ENCODE measurements at places on chromosomes 11 and 22.

DNA sequence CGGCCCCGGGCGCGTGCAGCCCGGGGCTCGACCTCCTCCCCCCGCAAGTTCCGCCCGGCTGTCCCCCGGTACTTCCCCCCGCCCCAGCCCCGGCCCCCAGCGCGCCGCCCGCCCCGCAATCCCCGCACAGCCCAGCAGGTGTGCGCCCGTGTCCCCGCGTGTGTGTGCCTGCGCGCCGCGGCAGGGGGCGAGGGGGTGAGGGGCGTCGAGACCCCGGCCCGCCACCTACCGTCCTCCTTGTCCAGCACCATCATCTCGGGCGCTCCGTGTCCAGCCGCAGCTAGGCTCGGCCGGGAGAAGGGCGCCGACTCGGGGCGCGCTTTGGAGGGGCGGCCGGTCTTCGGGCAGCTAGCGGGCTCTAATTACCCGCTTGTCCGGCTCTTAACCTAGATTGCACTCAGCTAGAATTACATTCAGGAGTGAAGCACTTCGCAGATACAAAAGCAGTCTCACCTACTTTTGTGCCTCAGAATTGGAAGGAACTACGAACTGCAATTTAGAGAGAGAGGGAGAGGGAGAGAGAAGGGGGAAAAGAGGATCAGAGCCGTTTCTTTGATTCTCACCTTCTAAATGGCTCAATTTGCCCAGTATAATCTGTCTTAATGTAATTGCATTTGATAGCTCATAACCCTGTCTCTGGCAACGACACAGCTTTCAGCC is 439 bp downstream of the LMO1 start:
- DNase-seq: peak; percentile 23

- no peak for DNase-seq
Measured at GRCh38 chr11:42528471-42528870, 783.3 kb upstream of the API5 start.

- peak; percentile 48 for DNase-seq
Measured at GRCh38 chr11:35141571-35141971, 2.6 kb downstream of the CD44 start.

DNA sequence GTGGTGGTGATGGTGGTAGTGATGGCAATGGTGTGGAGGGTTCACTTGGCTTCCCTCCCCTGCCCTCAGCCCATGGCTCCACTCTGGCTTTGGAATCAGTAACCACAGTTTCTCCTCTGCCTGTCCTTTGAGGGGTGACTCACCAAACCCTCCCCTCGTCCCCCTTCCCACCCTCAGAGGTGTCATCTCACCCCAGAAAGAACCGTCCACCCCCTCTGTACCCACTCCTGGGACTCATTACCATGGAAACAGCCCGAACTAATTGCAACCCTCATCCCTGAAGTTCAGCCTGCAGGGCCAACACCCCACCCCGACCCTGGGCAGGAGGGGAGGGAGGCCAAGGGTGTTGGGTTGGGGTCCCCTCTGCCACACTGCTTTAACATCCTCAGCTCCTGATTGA is 26.6 kb downstream of the PHLDB1 start:
- no peak for DNase-seq

DNA sequence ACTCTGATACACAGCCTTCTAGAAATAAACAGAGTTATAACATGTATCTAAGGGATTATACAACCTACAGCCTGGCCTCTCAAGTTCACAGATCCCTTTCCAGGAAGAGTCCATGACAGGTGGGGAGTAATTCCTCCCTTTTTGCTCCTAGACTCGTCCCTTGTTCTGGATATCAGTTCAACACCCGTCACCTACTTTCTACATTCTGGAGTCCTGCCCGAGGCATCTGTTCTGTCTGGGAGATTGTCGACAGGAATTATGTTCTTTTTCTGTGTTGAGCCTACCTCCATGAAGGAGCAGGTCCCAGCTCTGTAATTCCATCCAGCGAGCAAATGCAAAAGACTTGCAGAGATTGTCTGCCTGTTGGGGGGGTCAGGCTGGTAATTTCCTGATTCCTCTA is 224.6 kb upstream of the NTM start:
- no peak for DNase-seq

DNA sequence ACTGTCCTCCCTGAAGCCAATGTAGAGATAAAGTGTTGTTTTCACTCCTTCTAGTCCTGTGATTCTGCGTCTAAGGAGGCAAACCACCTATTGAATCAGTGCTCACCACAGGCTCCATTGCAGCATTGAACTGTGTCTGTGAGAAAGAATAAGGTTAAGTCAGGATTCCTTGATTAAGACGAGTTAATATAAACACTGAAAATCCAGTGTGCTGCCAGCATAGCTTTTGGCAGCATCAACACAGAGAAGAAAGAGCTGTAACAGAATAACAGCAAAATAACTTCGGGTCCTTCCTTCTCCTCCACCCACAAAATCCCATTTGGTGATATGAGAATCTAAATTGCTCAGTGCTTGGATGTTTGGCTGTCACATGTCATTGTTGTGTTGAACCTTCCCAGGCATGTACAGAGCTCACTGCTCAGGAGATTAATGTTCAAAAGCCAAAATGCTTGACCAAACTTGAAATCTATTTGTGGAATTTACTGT is 185.2 kb upstream of the DDI1 start:
- no peak for DNase-seq

DNA sequence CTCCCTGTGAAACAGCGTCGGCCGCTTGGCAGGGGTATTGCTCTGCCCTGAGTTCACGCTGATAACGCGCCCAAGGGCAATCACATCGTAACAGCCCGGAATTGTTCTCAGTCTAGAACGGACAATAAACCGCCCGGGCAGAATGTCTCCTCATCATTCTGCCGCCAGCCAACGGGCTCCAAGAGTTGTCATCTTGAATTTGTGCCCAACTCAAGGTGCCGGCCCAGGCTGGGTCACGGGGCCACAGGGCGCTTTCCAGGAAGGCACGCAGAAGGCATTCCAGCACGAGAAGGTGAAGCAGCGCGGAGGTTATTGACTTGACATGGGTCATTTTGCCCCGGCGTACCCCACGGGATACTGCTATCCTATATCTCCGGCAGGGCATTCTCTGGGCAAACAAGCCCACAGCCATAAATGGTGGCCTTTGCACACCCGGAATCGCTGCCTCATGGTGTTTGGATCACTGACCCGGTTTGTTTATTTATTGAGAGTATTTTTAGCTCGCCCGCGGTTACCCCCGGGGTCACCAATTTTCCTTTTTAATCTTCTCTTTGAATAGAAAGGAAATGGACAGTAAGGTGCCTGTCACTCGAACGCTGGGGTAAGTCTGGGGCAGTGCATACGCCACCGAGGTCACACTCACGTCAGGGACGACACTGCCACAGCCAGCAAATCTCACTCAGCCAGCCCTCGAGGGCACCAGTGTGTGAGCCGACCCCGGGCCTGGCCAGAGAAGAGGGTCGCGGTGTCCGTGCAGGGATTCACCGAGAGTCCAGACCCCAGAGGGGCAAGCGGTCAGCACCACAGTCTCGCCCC is 72.4 kb upstream of the FGF3 start:
- no peak for DNase-seq

GRCh38 chr11:78209478-78209877 is 20.8 kb downstream of the USP35 start:
- DNase-seq: no peak

DNA sequence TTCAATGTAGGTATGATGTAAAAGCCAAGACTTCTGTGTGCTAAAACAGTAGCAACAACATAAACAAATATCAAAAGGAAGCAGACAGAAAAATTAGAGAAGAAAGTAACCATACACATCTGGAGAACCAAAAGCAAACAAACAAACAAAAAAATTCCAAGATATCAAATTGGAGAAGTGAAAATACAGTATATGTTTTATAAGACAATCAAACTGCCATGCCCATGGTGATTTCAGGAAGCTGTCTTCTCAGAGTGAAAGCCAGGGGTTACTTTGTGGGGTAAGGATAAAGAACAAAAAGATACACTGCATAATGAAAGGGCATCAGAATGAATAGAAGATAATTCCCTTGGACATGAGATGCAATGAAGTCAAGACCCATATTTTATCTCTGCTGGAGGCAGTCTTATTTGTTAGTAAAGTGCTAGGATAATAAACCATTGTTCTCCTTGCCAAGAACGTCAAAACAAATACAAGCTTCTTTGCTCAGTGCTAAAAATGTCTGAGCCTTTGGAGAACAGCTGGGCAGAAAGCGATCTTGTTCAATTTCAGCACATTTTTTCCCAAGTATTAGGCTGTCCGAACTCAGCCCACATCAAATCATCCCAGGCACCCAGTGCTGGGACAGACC is 38.1 kb upstream of the LDLRAD3 start:
- no peak for DNase-seq

- DNase-seq: no peak
Measured at GRCh38 chr11:30377347-30377746, 54.4 kb downstream of the ARL14EP start.

DNA sequence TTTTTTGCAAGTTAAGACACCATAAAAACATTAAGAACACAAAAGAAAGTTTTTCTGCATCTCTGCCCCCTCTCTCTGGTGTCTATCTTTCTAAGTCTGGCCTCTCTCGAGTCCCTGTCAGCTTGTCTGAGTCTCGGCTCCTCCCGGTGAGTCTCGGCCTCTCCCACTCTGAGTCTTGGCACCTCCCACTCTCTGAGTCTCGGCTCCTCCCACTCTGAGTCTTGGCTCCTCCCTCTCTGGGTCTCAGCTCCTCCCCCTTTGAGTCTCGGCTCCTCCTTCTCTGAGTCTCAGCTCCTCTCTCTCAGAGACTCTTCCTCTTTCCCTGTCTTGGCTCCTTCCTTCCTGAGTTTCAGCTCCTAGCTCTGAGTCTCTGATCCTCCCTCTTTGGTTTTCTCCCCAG is 72.5 kb upstream of the AMPD3 start:
- DNase-seq: peak; percentile 40

DNA sequence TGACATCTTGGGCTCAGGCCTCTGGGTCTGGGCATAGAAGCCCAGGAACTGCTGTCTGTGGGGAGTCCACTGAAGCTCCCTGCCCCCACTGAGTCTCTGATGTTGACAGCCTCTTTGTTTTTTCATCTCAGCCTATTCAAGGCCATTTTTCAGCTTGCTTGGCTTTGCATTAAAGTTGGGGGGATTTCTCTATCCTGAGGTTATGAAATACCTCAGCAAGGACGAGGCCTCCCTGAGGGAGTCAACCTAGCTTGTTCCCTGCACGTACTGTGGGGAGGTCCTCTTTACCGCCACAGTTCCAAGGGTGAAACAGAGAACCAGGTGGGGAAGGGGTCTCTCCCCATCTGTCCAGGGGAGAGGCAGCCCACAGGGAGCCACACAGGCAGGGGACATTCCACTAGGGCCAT is 8.4 kb downstream of the KCNQ1OT1 start:
- no peak for DNase-seq

DNA sequence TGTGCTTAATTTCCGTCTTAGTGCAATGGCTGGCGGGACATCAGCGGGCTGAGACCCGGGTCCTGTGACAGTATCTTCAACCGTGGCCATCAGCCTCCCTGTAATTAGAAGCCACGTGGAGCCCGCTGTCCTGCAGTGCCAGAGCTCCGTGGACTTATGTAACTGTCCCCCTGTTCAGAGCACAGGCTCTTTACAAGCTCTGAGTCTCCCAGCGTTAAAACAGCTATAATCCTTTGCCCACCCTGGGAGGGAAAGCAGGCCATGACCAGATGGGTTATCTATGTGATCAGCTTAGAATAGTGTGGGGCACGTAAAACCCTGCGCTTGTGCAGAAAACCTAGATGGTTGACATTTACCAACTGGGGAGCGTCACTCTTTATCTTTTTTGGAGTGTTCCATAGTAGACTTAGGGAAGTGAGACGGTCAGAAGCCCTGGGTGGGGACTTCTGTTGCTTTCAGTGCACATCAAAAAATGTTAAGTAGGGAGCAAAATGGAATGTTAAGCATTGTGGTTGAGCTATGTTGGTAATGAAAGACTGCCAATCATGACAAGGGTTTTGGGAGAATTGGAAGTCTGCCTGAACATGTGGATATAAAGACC is 103.5 kb upstream of the CADM1 start:
- no peak for DNase-seq

GRCh38 chr11:33874433-33874832 is 17.4 kb downstream of the LMO2 start:
- no peak for DNase-seq

DNA sequence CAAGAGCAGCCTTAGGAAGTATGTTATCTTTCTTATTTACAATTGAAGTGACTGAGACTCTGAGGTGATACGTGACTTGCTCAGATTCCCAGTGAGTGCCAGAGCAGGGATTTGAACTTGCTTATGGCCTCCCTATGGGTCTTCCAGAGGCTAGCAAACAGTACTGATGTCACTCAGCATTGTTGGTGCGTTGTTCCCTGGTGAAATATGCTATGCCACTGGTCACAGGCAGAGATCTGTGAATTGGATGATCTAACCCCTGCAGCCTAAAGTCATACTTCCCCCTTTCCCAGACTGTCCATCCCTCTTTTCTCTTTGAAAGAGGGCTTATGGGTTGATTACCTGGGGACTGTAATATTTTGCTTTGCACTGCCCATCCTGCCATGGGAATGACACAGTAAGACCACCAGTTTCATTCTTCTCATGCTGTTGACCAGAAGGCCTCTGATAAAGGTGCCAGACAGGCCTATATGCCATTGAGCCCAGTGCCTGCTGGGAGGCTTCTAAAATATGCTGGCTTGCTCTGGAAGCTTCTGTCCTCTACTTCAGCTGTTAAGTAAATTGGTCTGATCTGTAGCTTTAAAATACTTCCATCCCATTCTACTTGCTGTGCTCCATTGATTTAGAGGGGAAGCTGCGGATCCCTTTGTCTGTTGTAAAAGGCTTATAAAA is 152.2 kb upstream of the E2F8 start:
- DNase-seq: no peak

DNA sequence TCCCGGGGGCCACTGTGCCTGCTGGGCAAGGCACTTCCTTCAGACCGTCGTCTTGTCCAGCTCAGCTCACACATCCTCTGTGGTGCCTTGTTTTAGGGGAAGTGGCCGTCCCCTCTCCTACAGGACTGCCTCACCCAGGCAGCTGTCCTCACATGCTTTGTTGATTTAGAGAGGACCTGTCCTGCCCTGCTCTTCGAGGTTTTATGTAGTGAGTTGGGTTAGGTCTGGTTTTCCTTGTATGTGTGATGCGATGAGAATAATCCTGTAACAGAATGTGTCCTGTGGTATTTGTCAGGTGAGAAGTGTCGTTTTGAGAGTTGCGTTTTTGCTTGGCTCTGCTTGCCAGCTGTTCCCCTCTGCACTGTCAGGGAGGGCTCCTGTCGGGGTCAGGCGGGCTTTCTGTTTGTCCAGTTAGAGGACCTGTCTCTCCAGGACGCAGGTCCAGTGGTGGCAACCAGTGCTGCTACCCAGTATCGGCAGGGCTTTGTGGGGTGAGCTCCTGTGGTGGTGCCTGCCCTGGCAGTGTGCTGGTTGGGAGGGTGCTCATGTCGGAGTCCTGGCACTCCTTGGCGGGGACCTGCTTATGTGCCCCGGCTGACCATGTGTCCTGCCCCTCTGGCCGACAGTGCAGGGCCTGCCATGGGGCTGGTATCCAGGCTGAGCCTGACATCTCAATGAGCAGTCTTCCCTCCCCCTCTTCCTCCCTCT is 41.3 kb downstream of the MUC6 start:
- no peak for DNase-seq
